Inflammatory macrophage (primary cell): ENCODE measurements at places on chromosomes 7 and 10.
A peak's percentile ranks its signal among the peaks of the same experiment; 100 is the strongest.

DNA sequence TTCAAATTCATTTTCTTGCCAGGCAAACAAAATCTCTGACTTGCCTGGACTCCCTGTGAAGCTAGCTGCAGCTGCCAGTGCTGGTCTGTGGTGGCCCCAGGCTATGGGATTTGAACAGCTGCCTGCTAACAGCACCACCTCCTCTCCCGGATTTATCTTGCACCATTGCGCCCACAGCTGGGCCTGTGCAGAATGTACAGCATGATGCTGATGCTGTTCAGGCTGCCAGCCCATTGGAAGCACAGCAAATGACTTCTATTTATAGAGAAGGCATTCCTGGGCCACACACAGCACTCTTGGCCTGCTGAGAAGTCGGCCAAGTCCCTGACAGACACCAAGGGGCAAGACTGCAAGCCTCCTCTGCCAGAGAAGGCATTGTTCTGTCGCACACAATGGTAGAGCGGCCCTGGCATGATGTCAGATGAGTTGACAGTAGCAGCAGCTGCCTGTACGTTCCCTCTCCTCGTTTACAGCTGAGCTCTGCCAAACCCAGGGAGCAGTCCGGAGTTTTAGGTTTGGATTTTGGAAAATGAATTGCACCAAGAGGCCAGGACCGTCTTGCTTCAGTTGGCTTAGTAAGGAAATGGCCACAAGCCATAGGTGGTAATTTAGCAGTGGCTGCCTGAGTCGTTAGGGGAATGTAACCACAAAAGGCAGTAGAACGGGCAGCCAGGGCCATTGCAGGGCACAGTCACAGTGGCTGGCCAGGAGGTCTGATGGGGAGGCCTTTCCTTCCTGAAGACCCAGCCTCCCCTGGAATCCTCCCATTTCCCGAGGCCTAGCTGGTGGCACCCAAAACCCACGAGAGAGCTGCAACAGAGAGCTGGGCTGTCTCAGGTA, 38.5 kb downstream of the MTURN start:
- DNase-seq: no peak

GRCh38 chr10:126908729-126909128, 3.5 kb downstream of the DOCK1 start:
- DNase-seq: no peak

GRCh38 chr10:44333511-44333910, 51.4 kb downstream of the CXCL12 start:
- no peak for DNase-seq

GRCh38 chr10:110073896-110074295, 66.1 kb downstream of the ADD3 start:
- no peak for DNase-seq

- DNase-seq: no peak
Measured at GRCh38 chr7:17725821-17726220, 214.5 kb downstream of the SNX13 start.

DNA sequence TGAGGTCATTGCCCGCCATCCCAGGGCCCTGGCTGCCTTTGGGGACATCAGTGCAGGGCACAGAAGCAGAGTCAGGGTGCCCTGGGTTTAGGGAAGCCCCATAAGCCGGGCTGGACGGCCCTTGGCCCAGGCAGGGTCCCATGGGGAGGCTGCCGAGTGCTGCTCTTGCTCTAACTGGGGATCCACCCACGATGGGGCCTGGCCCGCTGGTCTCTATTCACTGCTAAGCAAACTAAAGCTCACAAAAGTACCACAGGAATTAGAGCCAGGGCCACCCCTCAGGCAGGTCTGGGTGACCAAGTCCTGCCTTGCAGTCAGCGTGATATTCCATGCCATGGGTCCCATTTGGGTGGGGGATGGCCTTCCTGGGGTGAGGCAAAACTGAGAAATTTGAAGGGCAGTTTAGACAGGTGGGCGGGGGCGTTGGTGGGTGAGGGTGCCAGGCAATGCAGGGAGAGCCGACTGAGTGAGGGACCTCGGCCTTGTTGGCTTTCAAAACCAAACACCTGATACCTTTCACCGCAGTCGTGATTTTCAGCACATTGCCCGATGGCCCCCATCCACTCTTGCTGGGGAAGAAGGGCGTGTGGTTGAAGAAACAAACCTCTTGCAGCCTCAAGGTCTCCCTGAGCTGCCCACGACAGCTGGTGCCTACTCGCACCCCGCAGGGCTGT, 92.8 kb upstream of the PPIF start:
- no peak for DNase-seq

DNA sequence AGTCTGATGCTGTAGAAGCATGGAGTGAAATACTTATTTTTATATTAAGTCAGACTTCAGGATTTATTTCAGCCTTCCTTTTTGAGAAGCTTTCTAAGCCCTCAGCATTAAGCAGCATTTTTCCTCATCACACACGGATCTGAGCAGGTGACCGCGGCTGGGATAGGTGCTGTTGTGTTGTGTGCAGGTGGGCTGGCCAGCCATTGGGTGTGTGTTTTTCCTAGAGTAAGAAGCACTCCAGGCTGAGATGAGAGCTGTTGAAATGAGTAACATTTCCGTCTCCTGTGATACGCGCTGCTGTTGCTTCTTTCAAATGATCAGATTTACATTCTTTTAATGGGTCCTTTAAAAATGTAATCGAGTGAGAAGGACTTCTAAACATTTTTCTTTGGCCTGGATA, 63.9 kb downstream of the INSYN2A start:
- DNase-seq: no peak

DNA sequence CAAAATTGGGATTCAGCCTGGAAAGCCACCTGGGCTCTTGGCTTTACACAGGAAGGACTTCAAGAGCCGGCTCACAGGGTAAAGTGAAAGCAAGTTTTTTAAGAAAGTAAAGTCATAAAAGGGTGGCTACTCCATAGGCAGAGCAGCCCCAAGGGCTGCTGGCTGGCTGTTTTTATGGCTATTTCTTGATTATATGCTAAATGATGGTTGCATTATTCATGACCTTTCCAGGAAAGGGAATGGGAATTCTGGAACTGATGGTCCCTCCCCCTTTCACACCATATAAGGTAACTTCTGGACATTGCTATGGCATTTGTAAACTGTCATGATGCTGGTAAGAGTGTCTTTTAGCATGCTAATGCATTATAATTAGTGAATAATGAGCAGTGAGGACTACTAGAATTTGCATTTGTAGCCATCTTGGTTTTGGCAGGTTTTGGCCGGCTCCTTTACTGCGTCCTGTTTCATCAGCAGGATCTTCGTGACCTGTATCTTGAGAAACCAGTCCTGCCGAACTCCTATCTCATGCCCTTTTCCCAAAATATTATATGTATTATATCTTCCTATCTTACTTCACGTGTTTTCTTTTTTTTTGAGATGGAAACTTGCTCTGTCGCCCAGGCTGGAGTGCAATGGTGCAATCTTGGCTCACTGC, 80.5 kb downstream of the HECW1 start:
- DNase-seq: no peak

GRCh38 chr7:1858435-1859265, 188.6 kb downstream of the ELFN1 start:
- no peak for DNase-seq

DNA sequence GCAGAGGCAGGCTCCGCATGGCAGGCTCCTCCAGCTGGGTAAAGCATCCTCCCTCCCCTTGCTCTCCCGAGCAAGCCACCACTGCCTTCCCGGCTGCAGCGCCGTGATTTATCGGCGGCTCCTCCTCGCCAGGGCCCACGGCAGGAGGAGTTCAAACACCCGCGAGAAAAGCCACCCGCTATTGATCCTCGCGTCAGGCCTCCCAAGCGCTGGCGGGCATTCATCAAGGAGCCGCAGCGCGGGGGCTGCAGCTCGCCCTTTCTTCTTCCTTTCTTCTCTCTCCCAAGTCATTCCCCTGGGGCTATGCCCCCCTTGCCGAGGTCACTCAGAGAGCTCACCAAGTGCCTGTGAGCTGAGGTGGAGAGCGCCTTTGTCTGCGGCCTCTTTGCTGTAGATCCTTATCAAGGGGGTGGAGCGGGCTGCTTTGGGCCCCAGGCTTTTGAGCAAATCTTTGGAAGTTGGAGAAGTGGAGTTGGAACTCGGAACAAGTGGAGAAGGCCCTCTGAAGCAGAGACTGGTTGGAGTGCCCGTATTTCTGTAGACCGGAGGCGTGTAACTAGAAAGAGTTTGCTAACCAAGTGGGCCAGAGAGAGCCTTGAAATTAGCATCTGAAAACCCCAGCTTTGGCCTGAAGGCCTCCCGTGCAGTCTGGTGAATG, 107.2 kb upstream of the PPIF start:
- no peak for DNase-seq

- no peak for DNase-seq
Measured at GRCh38 chr10:123599366-123599849, 66.7 kb upstream of the GPR26 start.

- no peak for DNase-seq
Measured at GRCh38 chr7:16559497-16560179, 33.0 kb downstream of the LRRC72 start.

- no peak for DNase-seq
Measured at GRCh38 chr7:80334196-80334595, 177.7 kb downstream of the GNAT3 start.

GRCh38 chr10:113447278-113447677, 105.6 kb upstream of the HABP2 start:
- no peak for DNase-seq

- DNase-seq: no peak
Measured at GRCh38 chr7:5203183-5203537, 13.1 kb downstream of the WIPI2 start.

GRCh38 chr10:14543046-14543903, 212.6 kb upstream of the FRMD4A start:
- peak; percentile 69 for DNase-seq

DNA sequence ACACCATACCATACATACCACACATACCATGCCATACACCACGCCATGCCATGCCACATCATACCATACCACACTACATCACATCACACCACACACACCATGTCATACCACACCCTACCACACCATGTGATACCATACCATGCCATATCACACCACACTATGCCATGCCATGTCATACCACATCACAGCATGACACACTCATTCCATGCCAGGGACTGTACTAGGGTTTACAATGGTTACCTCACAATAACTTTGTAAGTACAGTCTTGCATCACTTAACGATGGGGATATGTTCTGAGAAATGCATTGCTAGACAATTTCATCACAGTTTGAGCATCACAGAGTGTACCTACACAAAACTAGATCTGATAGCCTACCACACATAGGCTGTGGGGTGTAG, 14.5 kb downstream of the PYROXD2 start:
- DNase-seq: peak; percentile 20

- DNase-seq: peak; percentile 70
Measured at GRCh38 chr10:110919349-110919931, at the start of gene SHOC2. Gene SHOC2, plus strand, starts transcription at chr10:110919604. Its CDS starts 44,755 bp downstream, at chr10:110964359.

DNA sequence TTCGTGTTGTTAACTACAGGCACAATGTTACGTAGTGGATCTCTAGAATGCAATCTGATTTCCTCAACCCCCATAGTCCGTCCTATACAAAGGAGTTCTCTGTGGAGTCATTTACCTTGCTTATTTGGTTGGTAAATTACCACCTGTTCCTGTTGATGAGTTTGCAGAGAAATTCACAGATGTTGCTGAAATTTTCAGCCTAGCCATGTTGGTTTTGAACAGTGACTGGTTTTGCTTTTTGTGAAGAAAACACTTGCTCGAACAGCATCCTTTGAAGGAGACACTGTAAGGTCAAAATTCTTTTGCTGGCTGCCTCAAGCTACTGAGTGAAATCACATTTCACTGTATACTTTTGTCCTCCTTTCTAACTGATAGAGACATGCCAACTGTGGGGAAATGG, 15.4 kb upstream of the PRKCQ start:
- DNase-seq: no peak

GRCh38 chr7:28409716-28410627, 2.3 kb upstream of the CREB5 start:
- DNase-seq: no peak

GRCh38 chr7:149818536-149818840, 19.7 kb upstream of the ZNF862 start:
- no peak for DNase-seq
